ENCODE measurements at places on chromosomes 3 and 15. TPM values are rescaled to one million over a fixed set of nuclear protein-coding genes. Genes with fewer than 3 reads are reported as not detected.

Gene INO80
- 29.2 TPM for total RNA-seq

Gene IQCF5
- total RNA-seq = not detected

Gene CX3CR1
- 0.09 TPM for total RNA-seq

Gene A4GNT
- total RNA-seq = not detected

Gene MB21D2
- total RNA-seq = 20.8 TPM

Gene PLD1
- 1.5 TPM for total RNA-seq

DNA sequence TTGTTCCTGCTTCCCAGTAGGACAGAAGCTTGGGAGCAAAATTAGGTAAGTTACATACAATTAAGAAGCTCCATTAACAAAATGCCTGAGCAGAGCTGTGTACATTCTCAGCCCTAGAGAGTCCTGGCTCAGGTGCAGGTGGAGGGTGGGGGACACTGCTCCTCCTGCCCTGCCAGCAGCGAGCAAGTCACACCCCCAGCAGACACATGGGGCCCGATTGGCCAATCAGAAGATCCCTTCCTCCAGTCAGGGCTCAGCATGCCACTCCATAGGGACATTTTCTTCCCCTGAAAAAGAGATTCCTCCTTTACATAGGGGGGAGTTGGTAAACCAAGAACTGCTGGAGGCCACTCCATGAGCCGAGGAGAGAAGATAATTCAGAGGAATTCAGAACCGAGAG, 62.1 kb downstream of the PLXNA1 start:
- DNase-seq = peak; percentile 82

- no peak for DNase-seq
Observed at GRCh38 chr3:25944329-25944728, 154.4 kb downstream of the OXSM start.

- DNase-seq = peak; percentile 73
Observed at GRCh38 chr3:172104471-172105072, 65.2 kb downstream of the FNDC3B start.

DNA sequence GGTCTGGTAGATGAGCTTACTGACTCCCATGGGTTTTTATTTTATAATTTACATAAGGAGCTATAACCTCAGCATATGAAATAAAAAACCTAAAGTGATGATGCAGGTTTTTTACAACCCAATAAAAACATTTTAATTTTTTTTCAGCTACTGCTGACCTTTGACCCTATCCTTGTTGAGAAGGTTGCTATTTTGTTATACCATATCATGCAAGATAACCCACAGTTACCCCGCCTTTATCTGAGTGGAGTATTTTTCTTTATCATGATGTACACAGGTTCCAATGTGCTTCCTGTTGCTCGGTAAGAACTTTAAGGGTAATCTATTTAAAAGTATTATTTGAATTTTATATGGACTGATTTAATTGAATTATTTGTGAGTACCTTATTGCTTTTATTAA, 70.8 kb downstream of the DNAJC13 start:
- no peak for DNase-seq

DNA sequence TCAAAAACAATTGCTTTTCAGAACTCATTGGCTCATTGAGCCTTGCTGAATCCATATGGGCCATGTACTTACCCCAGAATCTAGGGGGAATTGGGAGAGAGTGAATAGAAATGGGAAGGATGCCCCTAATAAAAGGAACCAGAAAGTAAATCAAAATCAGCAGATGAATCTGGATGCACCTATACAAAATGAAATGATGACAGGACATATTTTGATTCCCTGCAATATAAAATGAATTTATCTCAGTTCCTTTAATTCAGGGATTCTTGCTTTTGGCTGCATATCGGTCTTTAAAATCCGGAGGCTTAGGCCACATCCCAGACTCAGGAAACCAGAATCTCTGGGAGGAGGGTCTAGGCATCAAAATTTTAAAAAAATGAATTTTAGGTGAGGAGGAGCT, 107.7 kb upstream of the NEO1 start:
- DNase-seq = no peak

DNA sequence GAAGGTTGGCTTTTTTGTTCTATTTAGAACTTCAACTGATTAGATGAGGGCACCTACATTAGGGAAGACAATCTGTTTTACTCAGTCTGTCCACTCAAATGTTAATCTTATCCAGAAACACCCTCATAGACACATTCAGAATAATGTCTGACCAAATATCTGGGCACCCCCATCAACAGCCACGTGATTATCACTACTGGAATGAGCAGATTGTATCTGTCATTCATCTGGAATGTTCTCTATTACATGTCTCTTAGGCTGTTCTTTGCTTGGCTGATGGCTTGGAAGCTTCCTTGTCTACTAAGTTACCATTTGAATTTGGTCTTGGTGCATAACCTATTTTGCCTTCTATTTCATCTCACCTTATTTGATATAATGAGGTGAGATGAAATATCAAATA, 15.7 kb upstream of the LRRC58 start:
- DNase-seq = no peak

GRCh38 chr3:171649911-171650592, 160.2 kb downstream of the PLD1 start:
- DNase-seq = no peak

DNA sequence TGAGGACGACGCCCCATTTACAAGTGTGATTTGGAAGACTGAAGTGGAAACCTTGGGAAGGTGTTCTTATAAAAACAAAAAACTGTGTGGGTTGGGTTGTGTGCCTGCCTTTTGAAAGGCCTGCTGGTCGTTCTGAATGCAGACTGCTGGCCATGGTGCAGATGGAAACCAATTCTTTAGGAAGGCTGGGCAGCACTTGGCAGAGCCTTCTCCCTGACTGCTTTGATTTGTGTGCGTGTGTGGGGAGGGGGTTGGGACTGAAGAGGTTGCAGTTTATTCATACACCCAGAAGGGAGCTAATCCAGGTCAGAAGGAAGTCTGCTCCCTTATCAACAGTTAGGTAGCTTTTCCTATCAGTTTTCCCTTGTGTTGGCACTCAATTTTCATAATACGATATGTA, 288.7 kb downstream of the SOX2 start:
- DNase-seq = no peak

DNA sequence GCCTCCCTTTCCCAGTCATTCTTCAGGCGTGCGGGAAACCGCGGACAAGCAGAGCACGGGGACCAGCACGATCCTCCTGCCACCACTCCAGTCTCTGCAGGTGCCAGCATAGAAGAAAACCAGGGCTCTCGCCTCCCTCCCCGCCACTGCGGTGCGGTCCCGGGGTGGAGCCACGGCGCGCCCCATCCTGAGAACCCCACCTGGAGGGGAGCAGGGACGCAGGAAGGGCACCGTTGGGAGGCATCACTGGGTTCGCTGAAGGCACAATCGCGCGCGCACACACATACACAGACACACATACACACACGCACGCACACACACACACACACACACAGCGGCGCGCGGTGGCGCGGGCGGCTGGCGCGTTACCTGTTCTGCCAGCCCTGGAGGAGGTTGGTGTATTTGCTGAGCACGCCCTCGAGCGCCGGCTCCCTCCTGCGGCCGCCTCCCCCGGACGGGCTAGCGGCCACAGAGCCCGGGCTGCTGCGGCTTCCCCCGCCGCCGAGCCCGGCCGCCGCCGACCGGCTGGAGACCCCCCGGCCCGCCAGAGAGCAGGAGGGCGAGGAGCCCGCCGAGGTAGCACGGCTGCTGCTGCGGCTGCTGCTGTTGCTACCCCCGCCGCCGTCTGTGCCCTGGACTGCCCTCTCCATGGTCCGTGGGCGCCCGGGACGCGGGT, 394 bp downstream of the OSBPL10 start:
- peak; percentile 80 for DNase-seq

GRCh38 chr3:108494906-108495531, 15.4 kb downstream of the MYH15 start:
- no peak for DNase-seq

GRCh38 chr3:70110066-70110465, 110.5 kb downstream of the SAMMSON start:
- no peak for DNase-seq

- DNase-seq = no peak
Observed at GRCh38 chr15:38050529-38051448, 116.3 kb downstream of the TMCO5A start.

- no peak for DNase-seq
Observed at GRCh38 chr3:69082805-69083204, 1.9 kb upstream of the ARL6IP5 start.

GRCh38 chr3:38117748-38118420, 19.0 kb downstream of the ACAA1 start:
- DNase-seq = peak; percentile 69

DNA sequence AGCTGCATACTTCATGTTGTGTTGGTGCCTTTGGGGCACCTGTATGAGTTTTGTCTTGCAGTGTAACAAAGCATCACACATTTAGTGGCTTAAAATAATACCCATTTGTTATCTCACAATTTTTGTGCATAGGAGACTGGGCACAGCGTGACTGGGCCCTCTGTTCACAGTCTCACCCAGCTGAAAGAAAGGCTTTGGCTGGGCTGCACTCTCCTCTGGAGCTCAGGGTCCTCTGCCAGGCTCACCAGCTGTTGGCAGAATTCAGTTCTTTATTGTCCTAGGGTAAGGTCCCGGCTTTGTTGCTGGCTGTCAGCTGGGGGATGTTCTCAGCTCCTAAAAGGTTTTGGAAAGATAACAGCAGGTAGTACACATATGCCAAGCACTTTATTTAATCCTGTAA, 263.3 kb downstream of the CLSTN2 start:
- DNase-seq = no peak

GRCh38 chr3:182631183-182632076, 161.9 kb upstream of the ATP11B start:
- no peak for DNase-seq

- DNase-seq = no peak
Observed at GRCh38 chr3:25900161-25900560, 110.3 kb downstream of the OXSM start.

DNA sequence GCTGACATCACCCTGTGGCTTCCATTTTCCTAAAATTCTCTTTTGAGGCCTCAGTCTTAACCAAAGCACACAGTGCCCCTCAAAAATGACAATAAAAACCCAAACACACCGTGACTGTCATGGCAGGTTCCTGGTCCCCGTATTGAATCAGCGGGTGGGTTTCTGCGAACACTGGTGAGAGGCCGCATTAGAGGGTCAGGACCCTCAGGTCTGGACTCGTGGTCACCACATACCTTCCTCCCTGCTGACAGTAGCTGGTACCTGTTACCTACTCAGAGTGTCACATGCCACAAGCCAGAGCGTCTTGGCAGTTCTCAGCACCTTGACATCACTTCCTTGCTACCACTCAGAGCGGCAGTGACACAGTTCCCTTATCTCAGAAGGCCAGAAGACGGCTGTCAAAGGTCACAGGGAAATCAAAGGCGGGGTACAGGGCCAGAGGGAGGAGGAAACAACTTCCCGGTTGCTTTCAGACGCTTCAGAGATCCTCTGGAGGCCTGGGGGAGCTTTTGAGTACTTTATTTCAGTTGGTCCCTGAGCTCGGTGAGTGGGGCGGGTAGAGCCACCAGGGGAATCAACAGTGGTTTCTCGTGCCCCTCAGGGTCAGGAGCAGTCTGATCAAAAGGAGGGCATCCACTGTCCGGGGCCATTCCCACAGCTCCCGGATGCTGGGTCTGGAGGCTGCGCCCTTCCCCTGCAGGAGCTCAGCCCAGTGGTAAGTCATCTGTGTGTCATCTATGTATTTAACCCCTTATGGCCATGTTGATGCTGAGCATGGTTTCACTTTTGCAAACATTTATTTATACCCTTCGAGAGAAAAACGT, at the start of the genes CCR5AS and CCRL2:
CCR5AS (minus strand) TSS at position 279 of the 824 bp plus-strand sequence.
CCRL2 (plus strand) TSS at position 472 of the 824 bp plus-strand sequence. CDS start 821 bp downstream, outside the sequence.
- no peak for DNase-seq

DNA sequence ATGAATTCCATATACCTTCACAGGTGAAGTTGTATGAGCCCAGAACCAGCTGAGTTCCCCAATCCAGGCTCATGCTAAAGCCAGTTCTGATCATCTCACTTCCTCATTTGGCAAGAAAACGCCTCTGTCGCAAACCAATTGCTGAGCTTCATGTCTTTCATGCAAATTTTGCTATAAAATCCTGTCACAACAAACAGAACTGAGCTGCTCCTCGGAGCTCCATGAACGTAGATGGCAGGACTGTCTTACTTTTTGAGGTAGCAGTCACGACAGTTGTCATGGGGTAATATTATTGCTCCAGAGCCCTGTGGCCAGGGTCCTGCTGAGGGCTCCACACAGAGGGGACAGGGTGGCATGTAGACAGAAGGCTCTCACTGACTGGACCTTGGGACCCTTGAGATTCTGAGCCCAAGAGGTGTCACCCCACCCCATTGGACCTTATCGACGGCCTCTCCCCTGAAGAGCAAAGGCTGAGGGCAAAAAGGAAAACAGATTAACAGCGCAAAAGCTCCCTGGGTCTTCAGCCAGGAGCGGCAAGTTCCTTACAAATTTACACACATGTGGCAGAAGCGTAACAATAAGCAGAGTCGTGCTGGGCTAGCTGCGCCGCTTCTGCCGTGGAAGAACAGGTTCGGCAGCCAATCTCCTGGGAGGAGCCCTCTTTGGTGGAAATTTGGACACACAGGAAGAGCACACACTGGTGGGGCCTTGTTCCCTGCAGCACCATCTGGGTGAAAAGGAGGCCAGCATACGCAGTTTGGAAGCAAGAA, 249.2 kb downstream of the OPA1 start:
- no peak for DNase-seq

- no peak for DNase-seq
Observed at GRCh38 chr3:132037581-132037980, 2.8 kb upstream of the CPNE4 start.

GRCh38 chr3:194492001-194492400, 5.2 kb upstream of the ATP13A3 start:
- DNase-seq = no peak

GRCh38 chr3:194671511-194671899, 486 bp downstream of the LSG1 start:
- DNase-seq = no peak

GRCh38 chr3:73787620-73788019, 162.9 kb upstream of the PDZRN3 start:
- DNase-seq = no peak

- peak; percentile 25 for DNase-seq
Observed at GRCh38 chr3:10330319-10330718, 9.4 kb upstream of the SEC13 start.

DNA sequence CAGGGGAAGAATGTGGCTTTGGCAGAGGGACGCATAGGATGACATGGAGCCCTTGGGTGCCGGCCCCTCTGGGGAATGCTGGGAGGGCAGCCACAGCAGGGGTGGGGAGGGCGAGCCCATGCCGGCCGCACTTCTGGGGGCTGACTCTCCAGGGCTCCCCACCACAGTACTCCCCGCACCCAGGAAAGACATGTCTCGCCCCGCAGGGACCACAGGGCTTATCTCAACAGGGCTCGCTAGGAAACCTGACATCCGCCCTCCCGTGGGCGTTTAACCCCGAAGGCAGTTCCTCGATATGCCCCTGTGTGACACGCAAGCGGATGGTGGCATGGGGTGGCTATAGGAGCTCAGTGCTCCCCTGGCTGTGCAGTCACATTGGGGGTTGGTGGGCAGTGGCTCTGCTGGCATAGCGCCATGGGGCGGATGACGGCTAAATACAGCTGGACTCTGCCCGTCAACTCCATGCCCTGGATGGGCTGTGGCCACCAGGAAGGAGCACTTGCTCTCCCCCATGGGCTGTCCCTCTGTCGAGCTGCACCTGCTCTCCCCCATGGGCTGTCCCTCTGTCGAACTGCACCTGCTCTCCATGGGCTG, 141.4 kb downstream of the ADAMTS17 start:
- DNase-seq = no peak
